ENCODE measurements at places on chromosomes 11 and 22. TPM values are rescaled to one million over a fixed set of nuclear protein-coding genes. Genes with fewer than 3 reads are reported as not detected.

- peak; percentile 29 for DNase-seq
- H3K4me1 ChIP-seq = no peaks in the 10 kb centered on the region
- no peak overlapping the region for H3K27ac ChIP-seq
- no peaks in the 10 kb centered on the region for H3K27me3 ChIP-seq
- H3K4me3 ChIP-seq = no peak overlapping the region
Measured at GRCh38 chr11:2685566-2686359, 14.0 kb downstream of the KCNQ1OT1 start.

DNA sequence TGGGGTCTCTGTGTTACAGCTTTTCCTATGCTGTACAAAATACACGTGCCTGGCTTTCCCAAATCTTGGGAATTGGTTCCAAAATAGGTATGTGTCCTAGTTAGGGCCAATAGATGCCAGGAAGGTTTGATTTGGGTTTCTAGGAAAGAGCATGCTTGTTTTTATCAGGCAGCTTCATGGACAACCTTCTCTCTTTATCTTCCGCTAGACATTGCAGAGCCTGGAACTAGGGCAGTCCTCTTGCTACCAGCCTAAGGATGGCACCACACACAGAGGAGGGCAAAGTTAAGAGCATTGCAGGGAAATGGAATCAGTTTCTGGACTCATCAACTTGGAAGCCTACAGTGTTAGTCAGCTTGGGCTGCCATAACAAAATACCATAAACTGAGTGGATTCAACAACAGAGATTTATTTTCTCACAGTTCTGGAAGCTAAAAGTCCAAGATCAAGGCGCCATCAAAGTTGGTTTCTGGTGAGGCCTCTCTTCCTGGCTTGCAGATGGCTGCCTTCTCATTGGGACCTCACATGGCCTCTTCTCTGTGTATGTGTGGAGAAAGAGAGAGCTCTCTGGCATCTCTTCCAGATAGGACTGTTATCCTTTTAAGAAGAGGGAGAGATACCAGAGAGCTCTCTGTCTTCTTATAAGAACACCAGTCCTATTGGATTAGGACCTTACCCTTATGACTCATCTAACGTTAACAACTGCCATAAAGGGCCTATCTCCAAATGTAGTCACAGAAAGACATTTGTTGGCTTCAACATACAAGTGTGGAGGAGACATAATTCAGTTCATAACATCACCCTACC lies 27.3 kb upstream of the CREB3L1 start:
- no peak overlapping the region for H3K4me3 ChIP-seq
- H3K27me3 ChIP-seq = no peaks in the 10 kb centered on the region
- peak overlapping the region; percentile 98 for H3K27ac ChIP-seq
- no peaks in the 10 kb centered on the region for H3K36me3 ChIP-seq
- peaks cover 70% of the 10 kb centered on the region for H3K4me1 ChIP-seq

DNA sequence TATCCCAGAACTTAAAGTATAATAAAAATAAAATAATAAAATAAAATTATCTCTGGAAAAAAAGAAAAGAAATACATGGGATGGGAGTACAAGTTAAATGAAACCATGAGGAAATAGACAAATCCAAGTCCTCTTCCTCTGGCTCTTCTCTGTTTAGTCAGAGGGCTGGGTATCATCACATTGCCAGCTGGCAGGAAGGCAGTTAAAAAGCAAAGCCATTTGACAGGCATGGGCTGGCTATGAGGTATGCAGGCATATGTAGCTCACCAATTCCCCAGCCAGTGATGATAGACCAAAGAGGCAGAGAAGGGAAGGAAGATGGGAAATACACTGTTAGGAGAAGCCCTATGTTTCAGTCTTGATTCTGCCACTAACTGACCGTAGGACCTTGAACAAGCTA lies 6.5 kb downstream of the LYVE1 start:
- no peak for DNase-seq
- H3K27ac ChIP-seq = no peak overlapping the region
- peaks cover 16% of the 10 kb centered on the region for H3K4me1 ChIP-seq
- no peaks in the 10 kb centered on the region for H3K27me3 ChIP-seq

- no peaks in the 10 kb centered on the region for H3K27me3 ChIP-seq
- peaks cover 12% of the 10 kb centered on the region for H3K4me1 ChIP-seq
- H3K36me3 ChIP-seq = no peaks in the 10 kb centered on the region
- DNase-seq = peak; percentile 84
- H3K4me3 ChIP-seq = no peak overlapping the region
- H3K27ac ChIP-seq = peak overlapping the region; percentile 33
Measured at GRCh38 chr22:45263463-45264269, 21.1 kb upstream of the UPK3A start.

DDX25 gene
- not detected for total RNA-seq

IPO7 gene
- total RNA-seq = 196 TPM

B3GAT1 gene
- not detected for total RNA-seq

TMEM123 gene
- 400 TPM for total RNA-seq

MUC5B gene
- total RNA-seq = not detected
